Non-pigmented ciliary epithelial cell (primary cell): ENCODE measurements at places on chromosomes 11 and 22.
A peak's percentile ranks its signal among the peaks of the same experiment; 100 is the strongest.

DNA sequence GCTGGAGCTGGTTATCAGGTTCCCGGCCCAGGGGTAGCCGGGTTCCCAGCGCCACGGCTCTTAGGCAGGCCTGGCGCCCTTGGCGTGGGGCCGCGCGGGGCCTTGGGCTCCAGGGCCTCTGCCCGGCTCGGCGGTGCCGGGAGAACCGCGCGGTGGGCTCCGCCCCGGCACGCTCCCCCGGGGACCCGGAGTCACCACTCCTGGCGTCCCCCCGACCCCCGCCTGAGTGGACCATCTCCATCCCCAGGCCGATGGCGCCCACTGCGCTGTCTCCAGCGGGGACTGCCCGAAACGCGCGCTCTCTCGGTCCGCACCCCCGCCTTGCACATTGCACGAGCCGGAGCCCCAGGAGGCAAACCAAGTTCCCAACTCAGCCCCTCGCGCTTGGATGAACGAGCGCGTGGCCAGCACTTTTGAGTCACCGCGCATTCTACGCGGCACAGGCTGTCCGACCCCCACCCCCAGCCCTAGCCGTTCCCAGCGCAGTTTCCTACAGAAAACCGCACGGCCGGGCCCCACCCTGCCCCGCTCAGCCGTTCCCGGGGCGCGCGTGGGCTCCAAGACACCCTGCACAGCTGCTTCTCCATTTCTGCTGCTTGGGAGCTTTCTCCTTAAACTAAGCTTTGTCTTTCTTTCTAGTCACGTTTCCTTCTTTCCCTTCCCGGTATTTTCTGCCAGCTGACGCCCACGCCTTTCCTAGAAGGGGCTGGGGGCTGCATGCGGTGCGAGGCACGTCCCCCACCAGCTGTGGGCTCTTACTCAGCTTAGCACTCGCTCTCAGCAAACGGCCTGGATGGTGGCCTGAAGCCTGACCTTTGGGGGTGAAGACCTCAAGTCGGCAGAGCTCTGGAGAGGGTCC lies 650 bp upstream of the CHID1 start:
- DNase-seq: peak; percentile 36

- no peak for DNase-seq
Measured at GRCh38 chr11:121670805-121671282, 218.1 kb upstream of the SORL1-AS1 start.

DNA sequence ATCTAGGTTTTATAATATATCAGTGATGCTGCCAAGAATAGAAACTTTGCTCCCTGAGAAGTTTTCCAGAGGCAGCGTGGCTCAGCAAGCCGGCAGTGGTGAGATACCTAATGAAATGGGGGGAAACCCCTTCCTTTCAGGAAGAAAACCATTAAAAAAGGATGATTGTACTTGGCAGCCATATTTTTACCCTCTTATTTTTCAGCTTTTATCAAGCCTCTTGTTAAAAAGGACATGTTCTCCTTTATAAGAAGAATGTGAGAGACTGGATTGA lies 9.0 kb upstream of the ME3 start:
- no peak for DNase-seq

DNA sequence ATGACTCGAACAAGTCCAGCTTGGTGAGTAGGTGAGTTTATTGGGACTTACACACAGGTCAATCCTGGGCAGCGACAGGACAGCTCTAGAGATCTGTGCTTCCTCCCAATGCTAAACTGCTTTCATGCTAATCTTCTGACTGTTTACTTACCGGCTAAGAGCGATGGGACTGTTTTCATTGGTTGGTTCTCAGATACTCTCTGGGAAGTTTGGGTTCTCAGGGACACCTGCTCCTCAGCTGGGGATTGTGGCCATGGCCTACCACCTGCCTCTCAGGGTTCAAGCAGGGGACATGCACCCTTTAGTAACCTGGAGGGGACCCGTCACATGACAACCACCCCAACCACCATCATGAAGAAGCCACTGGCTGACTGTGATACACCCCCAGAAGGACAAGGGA lies 13.1 kb downstream of the APOL2 start:
- no peak for DNase-seq

GRCh38 chr11:19989191-19989590 lies 171.1 kb downstream of the DBX1 start:
- DNase-seq: no peak

- no peak for DNase-seq
Measured at GRCh38 chr11:33935461-33936456, 43.9 kb upstream of the LMO2 start.

- DNase-seq: no peak
Measured at GRCh38 chr22:50551160-50551752, 5.6 kb downstream of the KLHDC7B start.

GRCh38 chr11:73804712-73805111 lies 17.0 kb downstream of the MRPL48 start:
- DNase-seq: no peak

DNA sequence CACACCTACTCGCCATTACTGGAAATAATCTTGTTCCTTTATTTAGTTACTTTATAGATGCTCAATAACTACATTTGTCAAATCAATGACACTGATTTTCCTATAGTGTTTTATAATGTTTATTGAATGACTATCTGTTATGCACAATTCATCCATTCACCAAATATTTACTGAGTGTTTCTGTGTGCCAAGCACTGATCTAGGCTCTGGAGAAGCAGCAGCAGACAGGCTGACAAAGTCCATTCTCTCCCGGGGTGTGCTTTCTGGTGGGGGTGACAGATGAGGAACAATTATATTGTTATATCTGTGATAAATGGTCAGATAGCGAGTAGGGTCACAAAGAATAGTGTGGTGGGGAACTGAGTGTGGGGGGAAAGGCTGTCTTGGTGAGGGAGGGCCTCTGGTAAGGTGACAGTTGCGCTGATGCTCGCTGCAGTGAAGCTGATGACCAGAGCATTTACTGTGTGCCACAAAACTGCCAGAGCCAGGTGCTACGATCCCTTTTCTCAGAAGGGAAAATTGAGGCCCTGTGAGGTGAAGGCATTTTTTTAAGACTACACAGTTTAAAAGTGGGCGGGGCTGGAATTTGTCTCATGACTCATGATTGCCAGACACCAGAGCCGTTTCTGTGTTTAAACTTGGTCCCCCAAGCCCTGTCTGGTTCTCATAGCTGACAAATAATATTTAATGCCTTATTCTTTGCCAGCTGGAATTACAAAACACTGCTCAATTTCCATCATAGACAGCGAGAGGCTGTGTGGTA lies 10.2 kb downstream of the PACS1 start:
- no peak for DNase-seq

DNA sequence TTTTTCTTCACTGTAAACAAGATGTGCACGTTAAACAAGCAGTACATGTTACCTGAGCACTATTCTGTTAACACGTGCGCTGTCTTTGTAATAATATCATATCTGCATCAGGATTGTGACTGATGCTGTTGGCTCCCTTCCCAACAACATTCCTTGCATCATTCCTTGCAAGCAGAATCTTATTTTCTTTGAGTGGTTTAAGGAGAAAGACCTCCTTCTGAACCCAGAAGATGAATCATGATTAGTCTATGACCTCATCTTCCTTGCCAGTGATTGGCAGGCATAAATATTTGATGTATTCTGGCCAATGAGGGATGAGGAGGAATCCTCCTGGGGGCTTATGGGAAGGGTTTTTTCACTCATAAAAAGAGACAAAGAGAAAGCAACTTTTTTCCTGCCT lies 46.2 kb downstream of the C11orf71 start:
- peak; percentile 97 for DNase-seq

GRCh38 chr11:69878144-69878883 lies 59.1 kb upstream of the FGF3 start:
- no peak for DNase-seq

DNA sequence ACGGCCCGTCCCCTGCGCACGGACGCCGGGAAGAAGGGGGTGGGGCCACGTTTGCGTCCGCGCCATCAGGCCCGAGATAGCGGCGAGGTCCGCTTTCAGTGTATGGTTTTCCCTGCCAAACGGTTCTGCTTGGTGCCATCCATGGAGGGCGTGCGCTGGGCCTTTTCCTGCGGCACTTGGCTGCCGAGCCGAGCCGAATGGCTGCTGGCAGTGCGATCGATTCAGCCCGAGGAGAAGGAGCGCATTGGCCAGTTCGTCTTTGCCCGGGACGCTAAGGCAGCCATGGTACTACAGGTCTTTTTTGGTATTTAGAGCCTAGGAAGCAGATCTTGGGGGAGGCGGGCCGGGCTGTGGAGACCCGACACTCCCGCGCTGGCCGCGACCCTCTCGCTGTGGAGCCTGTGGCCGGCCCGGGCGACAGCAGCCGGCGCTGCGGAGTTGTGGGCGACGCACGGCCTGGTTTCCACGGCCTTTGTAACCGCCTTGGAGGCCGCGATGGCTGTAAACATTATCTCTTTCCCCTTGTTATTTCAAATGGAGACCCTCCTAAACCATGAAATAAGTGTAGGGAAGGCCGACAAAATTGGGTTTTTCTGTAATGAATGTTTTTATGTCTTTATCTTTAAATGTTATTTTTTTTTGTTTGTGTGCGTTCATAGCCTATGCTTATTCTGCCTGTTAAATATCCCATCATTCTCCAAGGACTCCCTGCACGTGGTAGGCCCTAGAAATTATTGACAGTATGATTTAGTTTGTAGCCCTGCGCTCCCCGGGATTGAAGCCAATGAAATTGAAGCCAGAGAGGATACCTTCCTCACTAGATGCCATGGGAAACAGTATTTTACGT lies at the start of gene AASDHPPT:
TSS of gene AASDHPPT (plus strand) at position 54 of the 847 bp plus-strand sequence. CDS start at position 103, 49 bp downstream.
- DNase-seq: no peak

- DNase-seq: peak; percentile 93
Measured at GRCh38 chr22:40498420-40499208, 128.2 kb downstream of the SGSM3 start.

GRCh38 chr11:31655483-31655882 lies 145.9 kb downstream of the ELP4 start:
- DNase-seq: peak; percentile 87

DNA sequence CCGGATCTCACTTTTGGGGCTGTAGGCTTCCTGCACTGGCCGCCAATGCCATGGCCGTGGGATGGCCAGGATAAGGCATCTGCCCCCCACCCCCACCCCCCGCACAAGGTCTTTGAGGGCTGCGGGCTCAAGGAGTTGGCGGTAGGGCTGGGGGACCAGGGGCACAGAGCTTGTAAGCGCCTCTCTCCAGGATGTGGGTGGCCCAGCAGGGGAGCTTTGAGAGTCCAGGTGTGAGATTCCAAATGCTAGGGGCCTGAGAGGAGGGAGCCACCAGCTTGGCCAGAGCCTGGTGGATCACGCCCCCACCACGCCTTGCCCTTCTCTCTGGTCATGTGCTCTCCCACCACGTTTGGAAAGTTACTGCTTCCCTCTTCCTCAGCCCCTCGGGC lies 5.0 kb downstream of the CD81 start:
- DNase-seq: no peak

DNA sequence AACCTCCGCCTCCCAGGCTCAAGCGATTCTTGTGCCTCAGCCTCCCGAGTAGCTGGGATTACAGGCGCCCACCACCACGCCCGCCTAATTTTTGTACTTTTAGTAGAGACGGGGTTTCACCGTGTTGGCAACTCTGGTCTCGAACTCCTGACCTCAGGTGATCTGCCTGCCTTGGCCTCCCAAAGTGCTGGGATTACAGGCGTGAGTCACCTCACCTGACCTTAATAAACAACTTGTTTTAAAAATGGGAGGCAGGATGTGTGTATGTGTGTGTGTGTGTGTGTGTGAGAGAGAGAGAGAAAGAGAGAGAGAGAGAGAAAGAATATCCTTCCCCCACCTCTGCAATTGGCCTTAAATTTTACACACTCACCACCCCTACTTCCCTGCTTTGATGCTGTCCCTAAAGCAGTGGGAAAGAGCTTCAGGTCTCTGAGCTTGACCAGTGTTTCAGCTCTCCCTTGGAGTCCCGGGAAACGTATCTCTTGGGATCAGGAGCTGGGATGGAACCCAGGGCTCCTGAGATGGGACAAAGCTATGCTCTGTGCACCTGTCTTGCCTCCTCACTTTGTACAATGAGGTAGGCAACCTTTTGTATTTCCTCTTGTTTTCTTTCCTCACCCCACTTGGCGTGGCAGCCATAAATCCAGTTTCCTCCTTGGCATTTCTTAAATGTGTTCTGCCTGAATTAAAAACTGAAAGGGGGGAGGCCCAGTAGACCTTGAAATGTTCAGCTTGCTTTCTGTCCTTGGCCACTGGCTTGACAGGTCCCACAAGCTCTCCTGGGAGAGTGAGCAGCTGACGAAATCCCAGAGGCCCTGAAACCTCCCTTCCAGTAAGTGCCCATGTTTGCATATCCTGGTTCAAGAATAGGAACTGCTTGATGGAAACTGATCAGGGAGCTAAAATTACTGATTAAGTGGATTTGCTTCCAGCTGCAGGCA lies 17.8 kb upstream of the XBP1 start:
- no peak for DNase-seq

GRCh38 chr11:133007027-133007584 lies 525.2 kb downstream of the OPCML start:
- no peak for DNase-seq

- no peak for DNase-seq
Measured at GRCh38 chr11:26043665-26044064, 288.3 kb upstream of the ANO3 start.

GRCh38 chr11:3092603-3093141 lies 35.4 kb upstream of the CARS1 start:
- DNase-seq: no peak

- no peak for DNase-seq
Measured at GRCh38 chr11:71400216-71400615, 48.0 kb downstream of the DHCR7 start.

DNA sequence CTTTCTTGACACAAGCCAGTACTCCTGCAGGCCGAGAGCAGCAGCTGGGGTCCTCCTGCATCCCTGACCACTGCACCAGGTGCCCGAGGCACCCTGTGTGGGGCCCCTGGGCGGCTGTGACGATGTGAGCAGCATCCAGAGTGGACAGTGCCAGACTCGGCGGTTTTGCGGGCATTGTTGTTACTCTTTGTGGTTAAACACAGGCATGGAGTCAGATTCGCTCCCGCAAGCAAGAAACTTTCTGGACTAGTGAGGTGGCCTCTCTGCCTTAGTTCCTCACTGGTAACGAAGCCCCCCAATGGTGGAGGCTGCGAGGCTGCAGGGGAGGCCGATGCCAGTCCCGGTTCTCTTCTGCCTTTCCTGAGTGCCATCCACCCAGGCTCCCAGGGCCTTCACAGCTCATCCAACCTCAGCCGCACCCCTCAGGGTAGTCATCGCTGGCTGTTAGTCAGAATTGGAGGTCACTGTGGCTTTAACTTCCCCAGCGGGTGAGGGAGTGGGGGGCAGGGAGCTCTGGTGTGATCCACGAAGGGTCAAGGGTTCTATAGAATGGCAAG lies 3.7 kb upstream of the CLDN5 start:
- DNase-seq: no peak

GRCh38 chr11:14451825-14452224 lies 47.8 kb downstream of the COPB1 start:
- DNase-seq: no peak

GRCh38 chr22:49201046-49201970 lies 626.4 kb downstream of the BRD1 start:
- no peak for DNase-seq

DNA sequence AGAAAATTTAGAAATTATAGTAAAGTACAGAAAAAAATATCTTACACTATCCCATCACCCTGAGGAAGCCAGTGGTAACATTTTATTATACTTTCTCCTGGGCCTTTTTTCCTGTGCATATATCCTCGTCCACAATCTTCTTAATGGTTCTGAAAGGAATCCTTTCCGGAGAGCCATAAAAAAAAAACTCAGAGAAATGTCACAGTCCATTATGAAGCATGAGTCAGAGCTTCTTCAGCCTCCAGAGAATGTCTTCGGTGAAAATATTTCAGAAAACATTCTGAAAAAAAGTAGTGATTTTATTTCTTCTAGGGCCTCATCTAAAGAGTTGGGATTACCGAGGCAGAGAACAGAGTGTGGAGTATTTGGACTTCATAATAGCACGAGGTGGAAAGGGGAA lies 163.4 kb downstream of the INSC start:
- DNase-seq: no peak

GRCh38 chr11:96763244-96763643 lies 373.4 kb downstream of the JRKL start:
- DNase-seq: peak; percentile 50
